ENCODE measurements at places on chromosomes 1 and 21.
A peak's percentile ranks its signal among the peaks of the same experiment; 100 is the strongest.

DNA sequence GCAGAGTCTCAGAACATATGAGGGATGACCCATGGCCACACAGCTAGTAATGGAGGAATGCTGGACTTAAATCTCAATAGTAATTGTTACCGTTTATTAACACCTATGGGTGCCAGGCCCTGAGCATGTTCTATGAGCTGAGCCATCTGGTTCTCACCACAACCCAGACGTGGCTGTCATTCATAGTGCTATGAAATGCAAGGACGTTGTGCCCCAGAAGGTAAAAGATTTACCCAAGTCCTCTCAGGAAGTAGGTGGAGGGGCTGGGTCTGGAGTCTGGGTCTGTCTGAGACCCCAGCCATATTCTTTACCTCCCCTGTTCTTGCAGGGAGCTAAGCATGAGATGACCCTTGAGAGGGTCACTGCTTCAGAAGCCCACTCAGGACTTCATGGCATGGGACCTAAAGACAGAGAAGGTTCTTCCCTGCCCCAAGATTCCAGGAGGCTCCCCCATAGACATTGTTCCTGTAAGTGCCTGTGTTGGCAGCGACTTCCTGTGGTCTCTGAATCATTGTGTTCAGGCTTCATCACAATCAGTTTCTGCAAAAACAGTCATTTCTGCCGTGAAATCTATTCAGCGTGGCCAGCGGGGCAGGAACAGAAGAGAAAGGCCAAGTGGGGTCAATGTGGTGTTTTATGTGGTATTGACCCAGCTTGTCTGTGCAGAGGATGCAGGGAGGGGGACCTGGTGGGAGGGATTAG lies 475.4 kb downstream of the PTPRU start:
- no peak for DNase-seq

DNA sequence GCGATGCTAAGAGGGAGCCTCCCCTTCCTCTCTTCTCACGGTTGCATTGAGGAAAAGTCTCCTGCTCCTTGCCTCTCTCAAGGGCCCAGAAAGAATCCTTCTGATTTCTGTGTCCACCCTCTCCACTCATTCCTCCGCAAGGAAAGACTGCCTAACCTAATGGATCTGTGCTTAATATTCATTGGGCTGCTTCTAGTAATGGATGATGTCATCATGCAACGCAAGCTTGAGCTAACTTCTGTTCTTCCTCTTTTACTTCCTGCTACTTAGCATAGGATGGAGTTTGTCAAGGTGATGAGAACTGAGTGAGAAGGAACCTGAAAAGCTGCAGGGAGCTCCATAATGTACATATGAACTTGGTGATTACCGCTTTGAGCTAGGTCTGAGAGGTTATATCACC lies 35.2 kb upstream of the HMGB4 start:
- no peak for DNase-seq

DNA sequence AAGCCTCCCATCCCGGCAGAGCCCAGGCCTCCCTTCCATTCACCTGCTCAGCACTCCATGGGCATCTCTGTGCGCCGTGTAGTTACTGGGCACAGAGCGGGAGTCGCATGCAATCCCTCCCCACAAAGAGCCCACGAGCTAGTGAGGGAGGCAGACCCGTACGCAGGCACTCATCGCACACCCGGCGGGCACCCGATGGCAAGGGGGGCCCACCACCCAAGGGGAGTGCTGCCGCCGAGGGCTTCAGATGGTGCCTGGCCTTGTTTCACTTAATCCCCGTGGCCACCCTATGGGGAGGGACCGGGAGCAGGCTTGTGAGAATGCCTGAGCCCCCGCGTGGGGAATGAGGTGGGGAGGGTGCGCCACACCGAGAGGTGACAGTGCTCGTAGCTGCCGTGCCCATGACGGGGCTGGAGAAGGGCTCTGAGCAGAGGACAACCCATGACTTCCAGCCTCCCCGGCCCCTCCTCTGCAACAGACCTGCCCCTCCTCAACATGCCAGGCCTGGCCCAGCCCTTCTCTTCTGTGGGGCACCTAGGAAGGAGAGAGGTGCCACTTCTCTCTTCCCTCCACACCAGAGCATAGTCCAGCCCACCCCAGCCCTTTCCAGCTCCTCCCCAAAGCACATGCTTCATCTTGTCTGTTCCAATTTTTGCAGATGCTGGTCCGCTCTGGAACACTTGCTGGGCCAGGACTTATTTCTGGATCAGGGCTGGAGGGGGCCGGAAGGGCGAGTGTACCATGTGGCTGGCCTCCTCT lies 30.2 kb upstream of the SELENON start:
- no peak for DNase-seq

- DNase-seq, result peak; percentile 65
Measured at GRCh38 chr1:9494936-9495758, 44.1 kb upstream of the SLC25A33 start.

DNA sequence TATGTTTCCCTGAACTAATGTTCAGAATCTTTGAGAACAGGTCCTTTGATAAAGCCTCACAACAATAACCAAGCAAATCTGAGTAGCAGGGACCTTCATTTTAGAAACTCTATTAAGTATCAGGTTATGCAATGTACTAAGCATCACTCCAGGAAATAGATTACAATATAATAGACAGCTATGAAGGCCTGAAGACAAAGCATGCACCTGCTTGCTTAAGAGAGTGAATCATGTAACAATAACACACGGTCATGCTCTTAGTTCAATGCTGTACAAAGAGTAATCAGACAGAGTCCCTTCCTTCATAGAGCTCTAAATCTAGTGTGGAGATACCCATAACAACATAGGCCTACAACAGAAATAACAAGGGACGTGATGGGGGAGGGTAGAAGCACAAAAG lies 8.1 kb upstream of the CMPK1 start:
- no peak for DNase-seq

GRCh38 chr1:87045761-87046304 lies 131.4 kb downstream of the HS2ST1 start:
- no peak for DNase-seq

DNA sequence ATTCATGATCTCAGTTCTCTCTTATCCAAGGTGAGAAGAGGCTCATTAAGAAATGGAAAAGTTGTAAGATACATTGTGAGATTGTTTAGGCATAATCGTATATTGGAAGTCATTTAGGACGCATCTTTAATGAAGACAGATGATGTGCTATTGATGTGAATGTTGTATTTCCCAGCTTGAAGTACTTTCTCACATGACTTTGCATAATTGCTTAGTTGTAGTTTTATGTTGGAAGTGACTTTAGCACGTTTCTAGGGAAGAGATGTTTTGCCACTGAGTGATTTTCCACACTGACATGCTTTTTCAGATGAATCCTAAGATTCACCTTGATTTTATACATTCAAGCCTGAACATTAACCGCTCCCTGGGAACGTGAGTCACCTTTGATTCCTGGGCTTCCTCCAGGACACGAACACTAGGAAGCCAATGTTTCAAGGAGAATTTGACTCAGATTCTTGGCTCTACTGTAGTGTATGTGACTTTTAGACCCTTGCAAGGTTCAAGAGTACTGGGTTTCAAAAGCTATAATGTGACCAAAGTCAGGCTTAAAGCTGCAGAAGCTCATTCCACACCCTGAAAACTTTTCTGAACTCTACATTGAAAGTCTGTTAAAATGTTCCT lies 27.9 kb downstream of the ANGEL2 start:
- no peak for DNase-seq

GRCh38 chr1:61173118-61173517 lies 90.8 kb downstream of the NFIA start:
- DNase-seq, result no peak

DNA sequence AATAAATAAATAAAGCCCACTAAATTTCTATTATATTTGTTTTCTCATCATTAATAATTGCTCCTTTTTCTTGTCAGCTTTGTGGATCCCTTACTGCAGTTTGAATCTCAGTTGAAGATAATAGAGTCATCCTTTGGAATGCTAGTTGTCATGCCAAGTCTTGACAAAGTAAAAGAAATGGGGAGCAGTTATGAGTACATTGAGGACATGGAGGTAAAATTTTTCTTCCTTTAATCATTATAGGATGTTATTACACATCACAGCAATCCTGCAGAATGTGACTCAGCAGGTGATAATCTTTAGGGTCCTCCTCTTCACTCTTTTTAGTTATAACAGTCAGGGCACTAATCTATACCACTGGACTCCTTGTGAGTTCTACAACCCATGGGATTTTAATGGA lies 24.1 kb downstream of the MROH9 start:
- DNase-seq, result no peak

DNA sequence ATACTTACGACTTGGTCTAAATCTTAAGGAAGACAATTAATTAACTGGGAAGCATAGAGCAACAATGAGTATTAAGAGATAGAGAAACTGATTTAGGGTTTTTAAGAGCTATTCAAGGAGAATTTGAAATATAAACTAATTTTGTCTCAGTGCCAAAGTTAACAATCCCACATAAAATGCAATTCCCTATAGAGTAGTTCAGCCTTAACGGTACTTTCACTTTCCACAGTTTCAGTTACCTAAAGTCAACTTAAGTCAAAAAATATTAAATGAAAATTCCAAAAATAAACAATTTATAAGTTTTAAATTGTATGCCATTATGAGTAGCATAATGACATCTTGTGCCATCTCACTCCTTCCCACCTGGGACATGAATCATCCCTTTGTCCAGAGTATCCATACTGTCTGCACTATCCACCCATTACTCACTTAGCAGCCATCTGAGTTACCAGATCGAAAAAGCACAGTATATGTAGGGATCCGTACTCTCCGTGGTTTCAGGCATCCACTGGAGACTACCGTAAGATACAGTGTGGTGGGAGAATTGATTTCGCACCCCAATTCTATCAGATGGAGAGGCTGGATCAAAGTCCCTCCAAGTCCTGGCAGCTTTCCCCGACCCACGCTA lies 4.8 kb upstream of the SARS1 start:
- no peak for DNase-seq

- no peak for DNase-seq
Measured at GRCh38 chr1:198620951-198621824, 17.7 kb upstream of the PTPRC start.

- DNase-seq, result no peak
Measured at GRCh38 chr21:27315373-27315772, 348.5 kb upstream of the ADAMTS5 start.

GRCh38 chr1:115725600-115725999 lies 42.9 kb downstream of the CASQ2 start:
- no peak for DNase-seq

DNA sequence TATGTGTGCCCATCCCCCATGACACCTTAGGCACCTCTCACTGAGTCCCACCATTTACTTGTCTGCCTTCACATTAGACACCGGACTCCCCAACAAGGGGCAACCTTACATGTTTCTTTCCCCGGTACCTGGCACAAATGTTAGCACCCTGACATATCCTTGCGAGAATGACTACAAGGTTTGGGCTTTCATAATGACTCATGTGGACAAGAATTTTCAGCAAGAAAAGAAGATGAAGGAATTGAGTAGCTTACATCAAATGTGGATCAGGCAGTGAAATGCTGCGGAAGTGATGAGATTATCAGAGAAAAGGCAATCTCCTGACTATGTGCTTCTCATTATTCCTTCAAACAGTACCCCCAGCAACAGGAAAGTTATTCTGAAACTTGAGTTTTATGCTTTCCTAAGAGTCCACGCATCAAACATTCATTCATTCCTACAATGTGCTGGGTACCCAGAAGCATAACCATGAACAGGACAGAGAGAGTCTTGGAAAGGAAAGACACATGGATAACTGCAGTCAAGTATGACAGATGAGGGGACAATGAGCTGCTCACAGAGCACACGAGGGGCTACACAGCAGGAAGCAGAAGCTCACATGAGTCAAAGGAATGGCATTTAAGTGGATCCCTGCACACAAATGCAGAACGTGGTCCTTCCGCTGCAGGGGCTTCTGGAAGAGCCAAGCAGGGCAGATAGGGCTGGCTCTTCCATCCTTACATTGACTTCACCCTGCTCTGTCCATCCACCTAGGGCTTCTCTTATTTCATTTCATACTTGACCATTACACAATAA lies 112.1 kb downstream of the PCNX2 start:
- no peak for DNase-seq

GRCh38 chr1:89719502-89720306 lies 86.8 kb downstream of the LRRC8C start:
- no peak for DNase-seq

DNA sequence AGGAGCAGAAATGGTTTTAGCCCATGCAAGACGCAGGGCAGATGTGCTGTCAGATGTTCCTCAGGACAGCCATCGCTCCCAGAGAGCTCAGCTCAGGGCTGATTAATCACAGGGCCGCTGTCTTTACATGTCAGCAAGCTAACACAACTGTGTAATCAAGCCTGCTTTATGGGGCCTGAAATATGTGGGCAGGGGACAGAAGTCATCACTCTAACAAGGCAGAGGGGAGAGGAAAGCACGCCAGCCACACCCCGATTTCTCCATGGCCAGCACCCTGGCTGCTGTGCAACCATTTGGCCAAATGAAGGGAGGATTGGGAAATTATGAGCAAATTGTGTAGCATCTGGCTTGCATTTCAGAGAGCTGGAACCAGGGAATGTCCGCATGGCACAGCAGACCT lies 368.8 kb downstream of the NPHP4 start:
- no peak for DNase-seq

DNA sequence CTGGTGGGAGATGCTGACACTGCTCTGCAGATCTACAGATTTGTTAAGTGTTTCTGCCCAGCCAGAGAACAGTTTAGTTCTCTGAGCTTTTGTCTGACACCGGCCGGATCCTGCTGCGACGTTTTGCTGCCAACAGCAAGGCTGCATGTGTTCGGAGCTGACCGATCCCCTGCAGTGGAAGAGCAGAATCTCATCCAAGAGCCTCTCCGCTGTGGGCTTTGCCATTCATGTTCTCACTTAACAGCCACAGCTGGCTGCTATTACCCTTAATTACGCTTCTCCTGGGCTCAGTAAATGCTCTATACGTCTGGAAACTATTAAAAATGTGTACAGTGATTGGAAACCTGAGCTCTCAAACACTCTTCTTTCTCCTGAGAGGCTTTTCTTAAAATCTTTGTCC lies 105.3 kb downstream of the BCAR3 start:
- DNase-seq, result peak; percentile 88

GRCh38 chr21:35476621-35477395 lies 427.7 kb upstream of the RUNX1 start:
- no peak for DNase-seq

DNA sequence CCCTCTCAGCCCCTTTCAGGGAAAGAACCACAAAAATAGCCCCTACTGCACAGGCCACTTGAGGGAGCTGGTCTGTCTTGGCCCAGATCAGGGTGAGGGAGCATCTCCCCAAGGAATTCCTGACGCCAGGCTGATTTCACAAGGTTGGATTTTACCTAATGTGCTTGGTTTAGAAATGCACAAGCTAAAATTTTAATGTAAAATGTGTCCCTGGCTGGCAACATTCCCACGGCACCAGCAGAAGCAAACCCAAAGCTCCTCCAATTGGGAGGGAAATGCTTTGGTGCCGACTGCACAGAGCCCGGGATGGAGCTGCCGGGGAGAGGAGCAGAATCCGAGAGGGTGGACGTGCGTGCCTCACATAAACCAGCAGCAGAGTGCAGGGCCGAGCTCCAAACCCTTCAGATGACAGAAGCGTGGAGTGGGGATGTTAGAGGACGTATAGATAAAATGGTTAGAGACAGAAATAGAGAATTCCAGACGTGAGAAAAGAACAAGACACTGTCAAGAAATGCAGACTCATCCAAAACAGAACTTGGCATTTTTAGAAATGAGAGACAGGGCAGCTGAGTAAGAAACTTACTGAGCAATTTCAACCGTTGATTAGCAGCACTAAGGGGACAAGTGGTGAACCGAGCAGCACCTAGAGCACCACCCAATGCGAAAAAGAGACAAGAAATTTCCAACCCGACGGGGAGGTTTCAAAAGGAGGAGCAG lies 41.6 kb upstream of the TMEM52 start:
- no peak for DNase-seq

- DNase-seq, result no peak
Measured at GRCh38 chr1:80673935-80674597, 1126.7 kb upstream of the ADGRL2 start.

Measured in hindlimb muscle (tissue), 1 donor.